ENCODE measurements at places on chromosomes 13 and 19.

GRCh38 chr13:71879129-71879535 lies 12.1 kb upstream of the DACH1 start:
- no peak for DNase-seq

- no peak for DNase-seq
Observed at GRCh38 chr13:89571676-89572075, 1775.8 kb upstream of the MIR17HG start.

- DNase-seq: no peak
Observed at GRCh38 chr19:45553464-45553863, 31.1 kb downstream of the OPA3 start.

DNA sequence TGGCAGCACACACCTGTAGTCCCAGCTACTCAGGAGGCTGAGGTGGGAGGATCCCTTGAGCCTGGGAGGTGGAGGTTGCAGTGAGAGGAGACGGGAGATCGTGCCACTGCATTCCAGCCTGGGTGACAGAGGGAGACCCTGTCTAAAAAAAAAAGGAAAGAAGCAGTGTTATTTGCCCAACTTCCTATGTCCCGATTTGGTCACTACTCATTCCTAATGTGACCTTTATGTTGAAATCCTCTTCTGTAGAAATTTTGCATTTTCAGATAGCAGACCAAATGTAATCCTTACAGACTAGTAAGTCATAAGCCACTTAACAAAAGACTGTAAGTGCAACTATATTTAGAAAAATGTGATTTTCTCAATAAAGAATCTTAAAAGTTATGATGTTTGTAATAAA lies 18.2 kb upstream of the STK24 start:
- no peak for DNase-seq

- DNase-seq: no peak
Observed at GRCh38 chr13:29427937-29428309, 167.6 kb downstream of the SLC7A1 start.

GRCh38 chr13:48629277-48629676 lies 24.5 kb upstream of the CYSLTR2 start:
- DNase-seq: no peak

DNA sequence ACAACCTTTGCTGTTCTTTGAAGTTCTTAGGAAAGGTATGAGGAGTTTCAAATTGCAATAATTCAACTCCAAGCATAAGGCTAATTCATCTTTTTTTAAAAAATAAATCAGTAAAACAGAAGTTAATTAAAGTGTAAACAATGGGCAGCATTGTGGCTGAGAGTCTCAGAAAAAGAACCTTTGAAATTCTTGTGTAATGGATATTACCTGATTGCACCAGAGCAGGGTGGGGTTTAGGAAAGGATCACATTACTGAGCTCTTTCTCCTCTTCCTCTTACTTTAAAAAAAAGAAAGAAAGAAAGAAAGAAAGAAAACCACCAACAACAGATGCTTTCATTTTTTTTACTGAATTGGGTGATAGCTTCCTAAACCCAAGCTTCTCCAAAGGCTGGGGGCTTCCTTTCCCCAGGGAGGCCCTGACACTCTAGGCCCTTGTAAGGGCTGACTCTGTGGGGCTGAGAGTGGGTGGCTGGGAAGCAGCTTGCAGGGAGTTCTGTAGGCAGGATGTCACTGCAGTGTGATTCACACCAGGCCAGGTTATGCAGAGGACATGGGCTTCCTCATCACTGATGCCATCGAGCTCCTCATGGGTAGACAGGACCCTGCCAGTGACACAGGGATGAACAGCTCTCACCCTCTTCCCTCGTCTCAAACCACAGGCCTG lies 564.5 kb downstream of the FGF9 start:
- peak; percentile 38 for DNase-seq

GRCh38 chr19:56341948-56342347 lies 27.3 kb upstream of the ZSCAN5A start:
- no peak for DNase-seq

DNA sequence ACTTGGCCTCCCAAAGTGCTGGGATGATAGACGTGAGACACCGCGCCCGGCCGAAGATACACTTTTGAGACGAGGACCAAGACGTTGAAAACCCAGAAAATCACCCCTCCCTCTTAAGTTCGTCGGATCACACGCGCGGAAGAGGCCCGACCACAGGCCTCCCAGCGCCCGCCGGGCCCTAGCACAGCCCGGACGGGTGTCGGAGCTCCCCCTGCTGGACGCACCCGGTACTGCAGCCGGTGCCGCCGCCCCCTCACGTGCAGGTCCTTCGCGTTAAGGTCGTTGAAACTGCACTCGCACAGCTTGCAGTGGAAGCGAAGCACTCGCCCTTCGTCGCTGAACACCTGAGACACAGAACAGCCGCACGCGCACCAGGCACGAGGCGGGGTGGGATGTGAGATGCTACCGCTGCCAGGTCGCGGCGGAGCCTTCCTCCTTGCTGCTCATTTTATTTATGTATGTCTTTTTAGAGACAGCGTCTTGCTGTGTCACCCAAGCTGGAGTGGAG lies 35.7 kb upstream of the MATK start:
- DNase-seq: peak; percentile 98

DNA sequence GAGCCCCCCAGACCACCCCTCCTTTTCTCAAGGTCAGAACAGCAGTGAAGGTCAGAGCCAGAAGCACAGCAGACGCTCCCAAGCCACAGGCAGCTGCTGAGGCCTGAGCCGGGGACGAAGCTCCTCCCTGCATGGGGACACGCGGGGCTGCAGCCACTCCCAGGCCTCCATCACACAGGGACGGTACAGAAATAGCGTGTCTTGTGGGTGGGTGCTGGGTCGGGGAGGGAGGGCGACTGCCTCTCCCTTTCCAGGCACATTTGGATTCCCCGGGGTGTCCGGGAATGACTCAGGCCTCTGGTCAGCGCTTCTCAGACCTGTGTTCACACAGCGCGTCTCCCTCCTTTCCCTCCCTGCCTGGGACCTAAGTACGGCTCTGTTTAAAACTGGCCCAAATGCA lies 33.2 kb downstream of the RASA3 start:
- DNase-seq: no peak

GRCh38 chr13:36673838-36674326 lies at the start of gene SERTM1:
Gene SERTM1, plus strand, starts transcription at chr13:36674020. Its CDS starts 21,059 bp downstream, at chr13:36695079.
- DNase-seq: no peak

GRCh38 chr19:51586103-51586728 lies 15.1 kb downstream of the ZNF175 start:
- DNase-seq: no peak

DNA sequence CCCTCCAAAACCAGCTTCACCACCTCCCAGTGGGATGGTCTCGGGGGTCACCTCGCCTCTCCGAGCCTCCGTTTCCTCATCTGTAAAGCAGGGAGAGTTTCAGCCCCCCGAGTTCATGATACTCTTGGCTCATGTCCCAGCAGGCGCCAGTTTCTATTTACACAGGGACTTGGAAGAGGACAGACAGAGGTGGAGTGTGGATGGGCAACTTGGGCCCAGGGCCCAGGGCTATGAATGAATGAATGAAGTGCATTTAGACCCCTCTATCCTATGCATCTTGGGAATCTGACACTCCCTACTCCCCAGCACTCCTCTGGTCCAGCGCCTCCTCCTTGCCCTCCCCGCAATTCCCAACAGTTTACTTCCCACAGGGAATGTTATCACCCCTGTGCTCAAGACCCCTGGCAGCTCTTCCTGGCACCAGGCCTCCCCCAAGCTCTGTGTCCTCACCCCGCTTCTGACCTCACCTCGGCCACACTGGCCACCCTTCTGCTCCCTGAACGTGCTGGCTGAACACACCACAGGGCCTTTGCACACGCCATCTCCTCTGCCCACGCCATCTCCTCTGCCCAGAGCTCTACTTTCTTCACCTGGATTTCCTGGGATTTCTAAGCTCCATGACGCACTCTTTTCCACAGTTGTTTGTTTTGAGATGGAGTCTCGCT lies 4.9 kb upstream of the C2CD4C start:
- no peak for DNase-seq

- DNase-seq: no peak
Observed at GRCh38 chr13:99265821-99266426, 7.7 kb upstream of the GPR18 start.

DNA sequence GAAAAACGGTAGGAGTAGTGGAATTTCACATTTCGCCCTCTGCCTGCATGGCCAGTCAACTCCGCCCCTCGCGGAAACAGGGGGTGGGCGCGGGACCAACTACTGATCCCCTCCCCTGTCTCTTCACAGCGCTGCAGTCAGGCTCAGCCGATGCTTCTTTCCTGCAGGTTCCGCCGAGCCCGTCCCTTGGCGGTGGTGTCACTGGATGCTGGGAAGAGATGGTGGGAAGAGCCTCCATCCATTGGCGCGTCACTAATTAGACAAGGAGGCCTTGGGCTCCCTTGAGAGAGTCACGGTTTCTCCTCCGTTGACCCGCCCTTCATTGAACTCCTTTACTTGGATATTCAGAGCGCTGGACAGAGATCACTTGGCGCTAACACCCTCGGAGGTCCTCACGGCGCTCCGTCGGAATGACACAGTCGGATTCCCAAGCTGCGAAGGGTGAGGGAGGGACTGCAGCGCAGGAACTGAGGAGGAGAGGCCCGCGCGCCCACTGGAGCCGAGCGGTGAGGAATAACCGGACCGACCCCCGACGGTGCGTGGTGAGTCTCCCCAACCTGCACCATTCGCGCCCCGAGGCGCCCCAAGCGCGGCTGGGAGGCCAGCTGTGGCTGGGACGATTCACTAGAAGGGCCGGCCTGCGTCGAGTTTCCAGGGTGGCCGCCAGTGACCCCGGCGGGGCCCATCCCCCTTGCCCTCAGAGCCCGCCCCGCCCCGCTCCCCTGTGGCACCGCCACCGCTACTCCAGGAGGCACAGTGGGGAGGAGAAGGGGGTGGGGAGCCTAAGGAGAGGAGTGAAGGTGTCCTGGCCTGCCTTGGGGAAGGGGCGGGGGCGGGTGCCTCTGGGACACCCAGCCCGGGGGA lies 11.2 kb upstream of the CEACAM21 start:
- no peak for DNase-seq

GRCh38 chr19:10768936-10769335 lies 51.1 kb downstream of the DNM2 start:
- DNase-seq: no peak

GRCh38 chr19:39483141-39483540 lies 2.5 kb downstream of the TIMM50 start:
- DNase-seq: no peak

DNA sequence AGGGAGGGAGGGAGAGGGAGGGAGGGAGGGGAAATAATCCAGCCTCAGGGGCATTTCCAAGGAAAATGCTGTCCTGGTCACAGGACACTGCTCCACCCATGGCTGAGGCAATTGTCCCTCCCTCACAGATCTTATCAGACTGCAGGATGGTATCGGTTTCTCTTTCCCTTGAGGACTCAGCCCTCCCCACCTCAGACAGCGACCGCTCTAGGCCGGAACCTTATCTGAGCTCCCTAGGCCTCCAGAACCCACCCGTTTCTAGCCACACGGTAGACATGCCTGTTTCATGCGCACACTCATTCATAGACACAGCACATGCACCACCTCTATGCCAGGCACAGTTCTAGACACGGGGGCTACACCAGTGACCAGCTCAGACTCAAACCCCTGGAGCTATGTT lies 10.0 kb upstream of the IZUMO2 start:
- DNase-seq: peak; percentile 25

DNA sequence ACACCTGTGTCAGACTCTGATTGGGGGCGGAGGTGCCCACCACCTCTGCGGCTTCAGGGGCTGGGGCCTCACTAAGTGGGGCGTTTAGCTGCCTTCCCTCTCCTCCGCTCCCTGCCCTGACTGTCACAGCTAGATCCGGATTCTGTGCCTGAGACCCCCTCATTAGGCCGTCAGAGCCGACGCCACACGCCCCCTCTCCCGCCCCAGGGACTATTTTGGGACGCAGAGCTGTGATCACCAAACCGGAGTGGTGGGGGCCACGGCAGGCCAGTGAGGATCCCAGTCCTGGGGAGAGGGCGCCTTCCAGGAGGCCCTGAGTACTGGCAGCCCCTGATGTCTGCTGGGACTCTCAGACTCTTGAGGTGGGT lies 762 bp downstream of the KANK3 start:
- no peak for DNase-seq

DNA sequence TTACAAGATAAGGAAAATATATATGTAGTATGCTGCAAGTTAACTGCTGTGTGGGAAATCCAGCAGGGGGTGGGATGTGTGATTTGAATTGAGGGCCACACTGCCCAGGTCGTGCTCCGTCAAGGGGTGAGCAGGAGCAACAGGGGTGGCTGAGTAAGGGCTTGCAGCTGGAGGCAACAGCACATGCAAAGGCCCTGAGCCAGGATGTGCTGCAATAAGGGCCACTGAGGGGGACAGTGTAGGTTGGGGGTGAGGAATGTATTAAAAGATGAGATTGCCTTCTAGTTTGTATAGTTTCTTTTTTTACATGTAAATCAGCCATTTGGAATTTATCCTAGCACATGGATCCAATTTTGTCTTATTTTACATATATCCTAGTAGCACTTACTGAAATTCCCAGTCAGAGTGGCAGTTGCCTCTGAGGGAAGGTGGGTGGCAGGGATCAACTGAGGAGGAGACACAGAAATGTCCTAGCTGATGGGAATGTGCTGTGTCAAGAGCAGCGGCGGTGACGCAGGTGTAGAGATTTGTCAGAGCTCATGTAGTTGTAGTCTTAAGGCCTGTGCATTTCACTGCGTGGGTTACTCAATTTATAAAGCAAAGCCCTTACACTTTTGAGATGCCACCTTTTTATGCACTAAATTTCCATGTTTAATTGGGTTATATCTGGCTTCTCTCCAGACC lies 5.4 kb upstream of the RBM42 start:
- DNase-seq: no peak

- no peak for DNase-seq
Observed at GRCh38 chr13:35804901-35805300, 326.3 kb downstream of the DCLK1 start.

DNA sequence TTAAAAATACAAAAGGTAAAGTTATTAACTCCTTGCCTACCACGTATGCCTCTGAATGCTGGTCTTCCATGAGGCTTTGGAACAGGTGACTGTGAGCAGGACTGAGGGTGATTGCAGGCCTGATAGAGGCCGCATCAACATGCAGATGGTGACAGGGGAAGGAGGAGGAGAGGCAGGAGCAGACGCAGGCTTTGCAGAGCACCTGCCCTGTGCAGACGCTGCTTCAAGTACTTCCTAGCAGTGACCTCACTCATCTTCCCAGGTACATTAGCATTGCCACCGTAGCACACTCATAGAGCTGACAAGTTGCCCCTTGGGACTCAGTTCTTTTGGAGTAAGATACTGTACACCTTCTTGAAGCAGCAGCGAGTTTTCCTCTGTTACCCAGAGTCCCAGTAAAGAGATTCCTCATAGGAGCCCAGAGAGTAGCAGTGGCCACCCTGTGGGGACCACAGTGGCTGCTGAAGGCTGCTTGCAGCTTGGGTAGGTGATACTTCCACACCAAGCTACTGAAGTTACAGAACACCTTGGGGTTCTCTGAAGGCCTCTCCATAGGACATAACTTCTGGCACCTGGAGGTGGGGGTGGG lies 56.0 kb downstream of the ZNF536 start:
- no peak for DNase-seq

GRCh38 chr13:29480893-29481525 lies 114.5 kb downstream of the SLC7A1 start:
- no peak for DNase-seq
